ENCODE measurements at places on chromosomes 11 and 22.

- no peak for DNase-seq
Measured at GRCh38 chr11:27388869-27389268, 25.9 kb upstream of the CCDC34 start.

- no peak for DNase-seq
Measured at GRCh38 chr22:50299785-50300619, 7.4 kb downstream of the PLXNB2 start.

- DNase-seq: no peak
Measured at GRCh38 chr11:46009647-46010046, 87.2 kb downstream of the LARGE2 start.

DNA sequence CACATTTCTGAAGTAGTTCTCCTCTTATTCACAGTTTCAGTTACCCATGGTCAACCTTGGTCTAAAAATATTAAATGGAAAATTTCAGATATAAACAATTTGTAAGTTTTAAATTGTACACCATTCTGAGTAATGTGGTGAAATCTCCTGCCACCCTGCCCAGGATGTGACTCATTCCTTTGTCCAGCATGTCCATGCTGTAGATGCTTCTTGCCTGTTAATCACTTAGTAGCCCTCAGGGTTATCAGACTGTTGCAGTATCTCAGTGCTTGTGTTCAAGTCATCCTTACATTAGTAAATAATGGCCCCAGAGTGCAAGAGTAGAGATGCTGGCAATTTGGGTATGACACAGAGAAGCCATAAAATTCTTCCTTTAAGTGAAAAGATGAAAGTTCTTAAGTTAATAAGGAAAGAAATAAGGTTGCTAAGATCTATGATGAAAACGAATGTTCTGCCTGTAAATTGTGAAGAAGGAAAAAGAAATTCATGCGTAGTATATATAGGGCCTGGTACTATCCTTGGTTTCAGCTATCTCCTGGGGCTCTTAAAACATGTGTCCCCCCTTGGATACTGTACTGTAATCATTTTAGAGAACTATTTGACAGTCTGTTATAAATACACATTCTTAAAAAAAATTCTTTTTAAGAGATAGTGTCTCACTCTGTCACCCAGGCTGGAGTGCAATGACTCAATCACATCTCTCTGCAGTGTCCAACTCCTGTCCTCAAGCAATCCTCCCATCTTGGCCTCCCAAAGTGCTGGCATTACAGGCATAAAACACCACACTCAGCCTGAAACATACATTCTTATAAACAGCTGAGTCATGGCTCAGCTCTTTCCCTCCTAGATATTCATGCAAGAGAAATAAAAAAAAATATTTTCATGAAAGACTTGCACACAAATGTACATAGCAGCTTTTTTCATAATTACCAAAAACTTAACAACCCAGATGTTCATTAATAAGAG is 31.3 kb downstream of the MTNR1B start:
- no peak for DNase-seq

- no peak for DNase-seq
Measured at GRCh38 chr11:111200010-111200534, 45.5 kb upstream of the POU2AF2 start.

DNA sequence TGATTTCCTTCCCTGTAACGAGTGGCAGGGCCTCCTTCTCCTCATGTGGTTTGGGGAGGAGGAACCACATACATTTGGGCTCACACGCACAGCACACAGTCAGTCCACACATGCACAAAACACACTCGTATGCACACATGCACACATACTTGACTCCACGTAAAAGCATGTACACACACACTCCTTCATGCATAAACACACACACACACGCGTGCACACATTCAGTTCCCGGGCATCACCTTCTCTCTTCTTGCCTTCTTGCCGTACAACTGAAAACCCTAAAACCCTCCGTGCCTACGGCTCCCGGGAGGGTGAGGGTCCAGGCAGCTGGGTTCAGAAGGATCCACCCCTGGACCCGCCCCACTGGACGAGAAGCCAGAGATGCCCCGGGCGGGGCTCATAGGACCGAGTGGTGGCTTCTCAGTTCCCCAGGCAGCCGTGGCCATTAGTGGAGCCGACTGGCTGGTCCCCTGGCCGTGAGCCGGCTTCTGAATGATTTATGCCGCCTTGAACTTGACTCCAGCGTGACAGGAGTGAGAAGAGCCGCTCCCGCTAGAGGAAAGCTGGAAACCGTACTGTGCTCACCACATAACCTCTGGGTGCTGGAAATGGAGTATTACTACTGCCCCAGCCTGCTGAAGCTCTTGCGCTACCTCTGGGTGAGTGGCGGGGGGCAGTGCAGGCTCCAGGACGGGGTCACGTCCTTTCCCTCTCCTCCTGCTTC is 117.4 kb downstream of the KIAA1671 start:
- no peak for DNase-seq

DNA sequence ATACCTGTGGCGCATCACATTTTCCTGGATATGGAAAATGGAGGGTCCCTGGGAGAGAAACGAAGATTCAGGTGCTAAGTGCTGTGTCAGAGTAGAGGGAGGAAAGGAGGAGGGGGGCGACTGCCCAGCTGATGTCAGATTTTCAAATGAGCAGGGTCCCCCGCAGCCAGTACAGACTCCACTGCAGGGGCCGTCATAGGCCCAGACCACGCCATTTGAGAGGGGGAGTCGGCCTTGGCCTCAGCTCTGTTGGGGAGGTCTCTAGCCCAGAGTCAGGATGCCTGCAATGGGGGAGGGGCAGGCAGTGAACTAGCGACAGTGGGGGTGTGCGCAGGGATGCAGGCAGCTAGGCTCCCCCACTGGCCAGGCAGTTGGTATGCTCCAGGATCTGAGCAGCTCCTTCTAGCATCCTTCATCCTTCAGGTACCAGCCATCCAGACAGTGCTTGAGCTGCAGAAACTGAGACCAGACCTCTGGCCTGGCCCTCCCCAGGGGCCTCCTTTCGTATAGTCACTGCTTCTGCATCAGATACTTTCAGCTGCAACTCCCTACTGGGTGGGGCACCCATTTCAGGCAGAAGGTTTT is at the start of the genes BSCL2 and GNG3:
Gene BSCL2, minus strand, starts transcription at position 148 of the 585 bp plus-strand sequence. CDS start 229 bp downstream, outside the sequence.
Gene GNG3, plus strand, starts transcription at position 400 of the 585 bp plus-strand sequence. CDS start 620 bp downstream, outside the sequence.
- DNase-seq: no peak

DNA sequence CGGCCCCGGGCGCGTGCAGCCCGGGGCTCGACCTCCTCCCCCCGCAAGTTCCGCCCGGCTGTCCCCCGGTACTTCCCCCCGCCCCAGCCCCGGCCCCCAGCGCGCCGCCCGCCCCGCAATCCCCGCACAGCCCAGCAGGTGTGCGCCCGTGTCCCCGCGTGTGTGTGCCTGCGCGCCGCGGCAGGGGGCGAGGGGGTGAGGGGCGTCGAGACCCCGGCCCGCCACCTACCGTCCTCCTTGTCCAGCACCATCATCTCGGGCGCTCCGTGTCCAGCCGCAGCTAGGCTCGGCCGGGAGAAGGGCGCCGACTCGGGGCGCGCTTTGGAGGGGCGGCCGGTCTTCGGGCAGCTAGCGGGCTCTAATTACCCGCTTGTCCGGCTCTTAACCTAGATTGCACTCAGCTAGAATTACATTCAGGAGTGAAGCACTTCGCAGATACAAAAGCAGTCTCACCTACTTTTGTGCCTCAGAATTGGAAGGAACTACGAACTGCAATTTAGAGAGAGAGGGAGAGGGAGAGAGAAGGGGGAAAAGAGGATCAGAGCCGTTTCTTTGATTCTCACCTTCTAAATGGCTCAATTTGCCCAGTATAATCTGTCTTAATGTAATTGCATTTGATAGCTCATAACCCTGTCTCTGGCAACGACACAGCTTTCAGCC is 439 bp downstream of the LMO1 start:
- no peak for DNase-seq

DNA sequence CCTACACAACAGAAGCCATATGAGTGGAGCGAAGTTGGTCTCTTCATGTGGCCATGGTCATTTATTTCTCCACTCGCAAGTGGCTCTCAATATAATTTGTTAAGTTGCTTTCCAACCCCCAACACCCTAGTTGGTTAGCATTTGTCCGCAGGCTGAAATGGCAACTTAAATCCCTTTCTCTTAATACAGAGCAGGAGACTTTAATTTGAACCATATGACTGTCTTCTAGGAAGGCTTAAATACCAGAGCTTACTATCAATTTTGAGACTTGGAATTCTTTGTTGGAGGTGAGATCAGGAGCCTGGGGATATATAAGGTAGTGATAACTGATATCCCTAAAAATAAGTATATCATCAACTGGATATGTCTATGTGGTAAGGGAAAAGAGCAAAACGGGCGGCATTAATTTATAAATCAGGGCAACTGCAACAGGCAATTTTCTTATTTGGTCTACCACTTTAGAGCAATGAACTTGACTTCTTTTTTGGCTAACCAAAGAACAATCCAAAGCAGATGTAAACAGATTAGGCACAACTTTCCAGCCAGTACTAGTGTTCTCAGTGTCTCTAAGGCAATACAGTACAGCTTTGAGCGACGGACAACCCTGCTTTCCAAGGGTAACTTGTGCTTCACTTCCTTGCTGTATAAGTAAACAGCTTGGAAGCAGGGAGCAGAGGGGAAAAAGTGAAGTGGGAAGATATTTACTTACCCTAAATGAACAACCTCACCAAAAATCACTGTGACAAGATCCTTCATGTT is 74.7 kb upstream of the APOA1 start:
- no peak for DNase-seq

- DNase-seq: no peak
Measured at GRCh38 chr22:35204807-35205775, 52.2 kb upstream of the HMGXB4 start.

GRCh38 chr11:68842427-68843051 is 823 bp upstream of the CPT1A start:
- no peak for DNase-seq

DNA sequence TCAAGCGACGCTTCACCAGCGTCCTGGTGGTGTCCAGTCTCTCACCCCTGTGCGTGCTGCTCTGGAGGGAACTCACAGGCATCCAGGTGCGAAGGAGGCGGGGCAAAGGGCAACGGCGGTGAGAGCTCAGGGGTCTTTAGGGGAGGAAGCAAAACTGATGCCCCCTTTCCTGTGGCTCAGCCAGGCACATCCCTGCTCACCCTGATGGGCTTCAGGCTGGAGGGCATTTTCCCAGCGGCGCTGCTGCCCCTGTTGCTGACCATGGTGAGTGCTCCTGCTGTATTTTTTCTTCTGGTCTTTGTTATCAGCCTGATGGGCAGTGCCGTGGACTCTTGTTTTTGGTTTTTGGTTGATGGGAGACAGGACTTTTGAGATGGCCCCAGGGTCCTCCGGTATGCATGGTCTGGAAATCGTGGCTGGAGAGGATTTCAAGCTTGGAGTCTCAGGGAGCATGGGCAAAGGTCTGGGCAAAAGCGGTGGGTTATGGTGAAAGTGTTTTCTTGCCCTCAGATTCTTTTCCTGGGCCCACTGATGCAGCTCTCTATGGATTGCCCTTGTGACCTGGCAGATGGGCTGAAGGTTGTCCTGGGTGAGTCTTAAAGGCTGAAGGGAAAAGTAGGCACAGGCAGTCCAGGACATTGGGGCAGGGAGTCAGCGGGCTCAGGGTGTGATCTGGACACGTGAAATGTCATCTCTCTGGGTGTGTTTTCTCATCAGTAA is 695 bp downstream of the RCE1 start:
- DNase-seq: no peak

DNA sequence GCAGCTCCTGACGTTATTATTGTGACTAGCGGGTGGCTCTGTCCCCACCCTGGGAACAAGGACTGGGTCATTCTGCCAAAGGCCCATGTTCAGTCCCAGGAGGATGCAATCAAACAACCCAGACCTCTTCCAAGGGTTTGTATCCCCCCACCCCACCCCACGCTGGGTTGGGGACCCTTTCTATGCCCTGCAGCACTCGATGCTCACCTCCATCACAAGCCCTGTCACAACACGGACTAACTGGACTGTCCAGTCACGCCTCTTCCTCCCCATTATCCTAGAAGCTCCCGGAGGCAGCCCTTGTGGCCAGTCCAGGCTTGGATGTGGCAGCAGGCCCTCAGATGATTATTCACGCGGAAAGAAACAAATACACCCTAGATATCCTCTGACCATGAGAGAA is 3.7 kb downstream of the SHANK2 start:
- DNase-seq: no peak

- no peak for DNase-seq
Measured at GRCh38 chr11:60947700-60948099, 4.3 kb downstream of the SLC15A3 start.

DNA sequence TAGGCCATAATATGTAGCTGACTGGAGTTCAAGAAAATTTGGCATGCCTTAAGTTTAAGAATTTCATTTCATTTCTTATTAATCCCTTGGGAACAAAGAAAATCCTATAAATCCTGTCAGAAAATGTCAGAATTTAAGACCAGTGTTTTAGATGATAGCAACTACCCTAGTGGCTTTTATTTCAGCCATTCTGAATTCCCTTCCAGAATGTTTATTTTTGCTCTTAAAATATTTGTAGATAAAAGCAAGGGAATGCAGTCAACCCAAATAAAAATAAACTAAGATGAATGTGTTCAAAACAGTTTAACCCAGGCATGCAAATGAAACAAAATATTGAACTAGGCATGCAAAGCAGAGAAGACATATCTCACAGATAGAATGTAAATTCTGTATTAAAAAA is 356.9 kb upstream of the LRRC4C start:
- DNase-seq: no peak

GRCh38 chr11:129976328-129976727 is 26.3 kb downstream of the PRDM10 start:
- DNase-seq: no peak

DNA sequence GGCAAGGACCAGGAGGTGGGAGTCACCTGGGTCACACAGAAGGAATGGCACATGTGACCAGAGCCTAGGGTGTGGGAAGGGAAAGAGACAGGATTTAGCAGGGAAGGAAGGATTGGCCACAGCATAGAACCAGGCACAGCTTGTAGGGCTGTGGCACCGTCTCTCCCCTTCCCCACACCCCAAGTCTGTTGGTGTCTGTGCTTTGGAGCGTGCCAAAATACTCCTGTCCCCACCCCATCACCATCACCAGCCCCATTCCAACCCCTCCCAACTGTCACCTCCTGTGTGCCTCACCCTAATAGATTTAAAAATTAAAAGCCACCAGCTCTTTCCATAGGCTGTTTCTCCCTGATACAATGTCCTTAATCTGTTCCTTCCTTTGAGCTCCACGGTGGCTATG is 18.2 kb downstream of the SGSM1 start:
- no peak for DNase-seq

- no peak for DNase-seq
Measured at GRCh38 chr22:47032956-47033647, 270.7 kb downstream of the TBC1D22A start.

DNA sequence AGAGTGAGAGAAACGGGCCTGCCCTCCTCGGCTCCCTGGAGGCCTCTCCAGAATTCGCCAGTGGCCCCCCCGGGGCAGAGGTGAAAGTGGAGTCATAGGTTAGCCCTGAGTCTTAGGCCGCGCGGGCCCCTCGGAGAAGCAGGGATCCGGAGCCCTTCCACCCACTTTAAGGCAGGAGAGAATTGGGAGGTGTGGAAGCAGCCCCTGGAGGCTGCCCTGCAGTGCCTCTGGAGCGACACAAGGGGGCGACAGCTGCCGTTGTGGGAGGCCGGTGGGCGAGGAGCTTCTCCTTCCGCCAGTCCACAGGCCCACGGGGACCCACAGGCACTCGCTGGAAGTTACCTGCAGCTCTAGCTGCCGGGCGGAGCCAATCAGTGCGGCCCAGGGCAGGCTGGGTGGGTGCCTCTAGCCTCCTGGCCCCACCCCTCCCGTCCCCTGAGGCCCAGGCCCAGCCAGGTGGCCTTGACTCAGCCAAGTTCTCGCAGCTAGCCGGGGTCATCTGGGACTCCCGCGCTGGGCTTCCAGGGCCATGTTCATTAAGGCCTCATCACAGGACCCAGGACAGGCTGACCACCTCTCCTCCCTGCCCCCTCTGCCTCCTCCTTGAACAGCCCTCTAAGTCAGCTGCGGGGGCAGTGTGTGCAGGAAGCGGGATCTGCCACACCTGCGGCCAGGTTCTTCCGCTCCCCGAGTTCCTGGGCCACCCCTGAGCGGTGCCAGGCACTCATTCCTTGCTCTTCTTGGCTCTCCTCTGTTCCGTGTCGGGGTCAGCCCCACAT is 5.0 kb downstream of the DGKZ start:
- DNase-seq: no peak

Measured in smooth muscle cell of the brain vasculature (primary cell).